ENCODE measurements at places on chromosomes 6 and 20.

GRCh38 chr6:127475823-127476176, 16.6 kb upstream of the KIAA0408 start:
- no peak for DNase-seq

GRCh38 chr20:59628171-59628570, 23.8 kb downstream of the PHACTR3 start:
- no peak for DNase-seq

GRCh38 chr6:82906951-82907350, 158.7 kb downstream of the UBE3D start:
- DNase-seq = no peak

DNA sequence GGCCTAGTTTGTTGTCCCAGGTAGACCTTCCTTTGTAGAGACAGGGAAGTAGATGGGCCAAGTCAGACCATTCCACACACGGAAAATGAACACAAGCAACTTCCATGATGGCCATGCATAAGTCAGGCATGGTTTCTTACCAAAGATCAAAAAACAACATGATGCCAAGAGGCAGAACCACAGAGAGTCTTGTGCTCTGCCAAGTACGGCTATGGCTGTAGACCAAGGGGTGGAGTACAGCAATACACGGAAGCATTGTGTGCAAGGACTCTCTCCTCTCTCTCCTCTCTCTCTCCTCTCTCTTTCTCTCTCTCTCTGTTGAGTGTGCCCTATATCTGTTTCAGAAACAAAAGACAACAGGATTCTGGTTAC, 4.8 kb upstream of the DUSP22 start:
- DNase-seq = no peak

DNA sequence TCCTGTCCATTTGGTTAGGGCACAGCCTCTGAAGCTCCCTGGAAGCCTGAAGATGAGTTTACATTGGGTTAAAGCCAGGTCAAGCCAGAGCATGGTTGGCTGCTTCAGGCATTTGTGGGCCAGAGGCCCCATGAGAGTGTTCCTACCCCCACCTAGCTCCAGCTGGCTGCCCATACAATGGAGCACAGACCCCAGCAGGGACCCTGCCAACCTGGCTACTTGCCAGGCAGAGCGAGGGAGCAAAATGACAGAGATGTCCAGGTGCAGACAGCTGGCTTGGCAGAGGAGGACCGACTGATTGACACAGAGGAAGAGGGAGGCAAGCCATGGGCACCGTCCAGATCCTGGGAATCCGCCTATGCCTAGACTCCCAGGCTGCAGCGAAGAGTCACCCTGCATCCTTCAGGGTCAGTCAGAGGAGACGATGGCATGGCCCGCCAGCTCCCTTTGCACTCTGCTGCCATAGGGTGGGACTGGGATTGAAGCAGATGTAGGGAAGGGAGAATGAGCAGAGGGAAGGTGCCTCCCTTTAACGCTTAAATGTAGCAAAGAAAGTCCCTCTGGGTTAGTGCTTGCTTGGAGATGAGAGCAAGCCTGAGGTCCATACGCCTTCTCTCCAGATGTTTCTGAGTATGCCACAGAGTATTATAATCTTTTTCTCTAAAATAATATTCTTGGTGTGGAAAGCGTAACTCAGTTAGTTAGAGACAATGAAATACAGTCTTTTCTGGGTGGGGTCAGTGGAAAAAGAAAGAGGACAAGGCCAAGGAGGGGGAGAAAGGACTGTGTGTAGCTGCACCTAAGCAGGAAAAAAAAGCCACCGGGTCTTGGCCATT, 77.6 kb upstream of the FYN start:
- no peak for DNase-seq

DNA sequence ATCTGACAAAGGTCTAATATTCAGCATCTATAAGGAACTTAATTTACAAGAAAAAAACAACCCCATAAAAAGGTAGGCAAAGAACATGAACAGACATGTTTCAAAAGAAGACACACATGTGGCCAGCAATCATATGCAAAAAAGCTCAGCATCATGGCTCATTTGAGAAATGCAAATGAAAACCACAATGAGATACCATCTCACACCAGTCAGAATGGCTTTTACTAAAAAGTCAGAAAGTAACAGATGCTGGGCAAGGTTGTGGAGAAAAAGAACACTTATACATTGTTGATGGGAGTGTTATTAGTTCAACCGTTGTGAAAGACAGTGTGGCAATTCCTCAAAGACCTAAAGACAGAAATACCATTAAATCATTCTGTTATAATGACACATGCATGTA, 289.9 kb upstream of the MMS22L start:
- no peak for DNase-seq

DNA sequence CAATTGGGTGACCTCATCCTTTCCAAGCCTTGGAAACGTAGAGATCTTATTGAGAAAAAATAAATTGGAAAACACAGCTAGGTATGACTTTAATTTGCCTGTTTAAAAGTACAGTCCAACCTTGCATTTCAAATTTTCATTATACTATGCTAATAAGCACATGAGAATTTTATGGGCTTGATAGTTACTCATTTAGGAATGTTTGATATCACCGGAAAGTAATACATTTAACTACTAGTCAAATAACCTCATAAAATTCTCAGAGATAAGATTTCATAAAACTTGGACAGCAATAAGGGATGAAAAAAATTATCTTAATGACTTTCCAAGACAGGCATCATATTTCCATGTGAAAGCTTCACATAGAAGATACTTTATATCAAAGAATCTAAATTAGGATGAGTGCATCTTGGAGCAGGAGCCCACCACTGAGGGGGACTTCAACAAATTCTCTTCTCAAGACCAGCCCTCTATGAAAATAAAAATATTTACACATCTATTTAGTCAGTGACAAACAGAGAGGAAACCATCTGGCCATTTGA, 236.3 kb downstream of the EPHA7 start:
- no peak for DNase-seq

DNA sequence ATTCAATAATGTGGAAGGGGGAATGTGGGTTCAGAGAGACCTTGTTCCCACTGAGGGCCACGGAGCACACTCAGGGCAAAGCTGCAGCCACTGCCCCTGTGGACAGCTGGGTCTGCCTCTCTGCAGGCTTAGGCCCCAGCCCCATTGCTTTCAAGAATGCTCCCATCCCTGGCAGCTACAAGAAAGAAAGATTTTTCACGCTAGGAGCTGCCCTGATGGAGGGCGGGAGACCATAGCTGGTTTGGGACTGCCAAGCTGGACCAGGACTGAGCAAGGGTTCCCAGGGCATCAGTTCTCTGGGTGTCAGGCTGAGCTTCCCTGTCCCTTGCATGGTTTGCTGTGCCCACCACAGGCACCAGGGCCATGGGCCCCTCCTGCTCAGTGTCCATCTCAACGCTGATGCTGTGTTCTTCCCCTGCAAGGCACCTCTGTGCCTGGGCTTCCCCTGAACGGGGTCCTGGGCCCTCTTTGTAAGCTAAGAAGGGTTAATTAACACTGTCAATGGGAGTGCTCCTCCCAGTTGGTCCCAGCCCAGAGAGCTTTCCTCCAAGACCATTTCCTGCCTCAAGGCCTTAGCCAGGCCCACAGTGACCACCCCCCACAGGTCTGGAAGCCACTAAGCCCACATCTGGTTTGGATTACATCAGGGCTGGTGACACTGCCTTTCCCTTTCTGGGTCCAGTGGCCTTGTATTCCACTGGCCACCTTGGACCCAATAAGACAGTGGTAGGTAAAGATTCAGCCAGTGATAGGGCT, 8.4 kb downstream of the FOXS1 start:
- DNase-seq = no peak

DNA sequence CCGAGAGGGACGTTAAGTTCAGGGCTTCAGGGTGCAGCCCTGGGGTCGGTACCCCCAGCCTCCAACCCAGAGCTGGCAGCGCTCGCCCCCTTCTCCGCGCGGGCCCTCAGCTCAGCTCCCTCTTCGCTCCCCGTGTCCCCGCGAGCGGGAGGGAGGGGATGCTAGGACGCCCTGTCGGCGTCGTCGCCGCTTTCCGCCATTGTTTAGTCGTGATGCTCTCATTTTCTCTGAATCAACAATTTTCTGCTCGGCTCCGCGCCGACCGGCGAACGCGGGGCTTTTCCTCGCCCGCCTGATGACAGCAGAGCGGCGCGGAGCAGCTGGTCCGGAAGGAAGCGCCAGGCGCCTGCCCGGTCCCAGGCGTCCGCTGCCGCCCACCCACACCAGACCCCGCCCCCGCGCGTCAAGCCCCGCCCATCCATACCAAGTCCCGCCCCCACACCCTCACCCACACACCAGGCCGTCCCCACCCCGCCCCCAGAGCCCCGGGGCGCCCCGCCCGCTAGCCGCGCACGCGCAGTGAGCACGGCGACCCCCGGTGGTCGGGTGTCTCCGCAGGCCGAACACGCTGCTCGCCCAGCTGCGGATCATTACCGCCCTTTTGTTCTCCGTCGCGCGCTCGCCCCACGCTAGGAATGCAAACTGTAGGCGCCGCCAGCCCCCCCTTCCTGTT, 50.1 kb upstream of the SLC32A1 start:
- peak; percentile 47 for DNase-seq

DNA sequence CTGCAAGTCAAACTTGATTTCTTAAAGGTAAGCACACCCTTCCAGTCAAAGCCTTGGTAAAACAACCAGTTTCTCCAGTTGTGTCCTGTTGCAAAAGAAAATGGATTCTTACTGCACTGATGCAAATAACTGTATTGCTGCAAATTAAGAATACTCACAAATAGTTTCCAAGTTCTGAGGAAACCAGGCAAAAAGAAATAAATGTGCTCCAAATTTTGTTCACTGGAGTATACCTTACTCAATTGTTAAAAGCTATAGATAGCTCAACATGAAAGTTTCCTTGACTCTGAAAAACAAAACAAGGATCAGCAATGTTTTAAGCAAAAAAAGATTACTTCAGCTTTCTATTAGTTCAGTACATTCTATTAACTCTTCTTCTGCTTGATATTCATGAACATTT, 75.2 kb downstream of the SLC16A10 start:
- DNase-seq = no peak

- DNase-seq = no peak
Measured at GRCh38 chr6:71388856-71389527, 100.4 kb downstream of the OGFRL1 start.

DNA sequence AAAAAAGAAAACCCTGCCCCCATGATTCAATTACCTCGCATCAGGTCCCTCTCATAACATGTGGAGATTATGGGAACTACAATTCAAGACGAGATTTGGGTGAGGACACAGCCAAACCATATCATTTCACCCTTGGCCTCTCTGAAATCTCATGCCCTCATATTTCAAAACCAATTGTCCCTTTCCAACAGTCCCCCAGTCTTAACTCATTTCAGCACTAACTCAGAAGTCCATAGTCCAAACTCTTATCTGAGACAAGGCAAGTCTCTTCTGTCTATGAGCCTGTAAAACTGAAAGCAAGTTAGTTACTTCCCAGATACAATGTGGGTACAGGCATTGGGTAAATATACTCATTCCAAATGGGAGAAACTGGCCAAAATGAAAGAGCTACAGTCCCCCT, 536.1 kb downstream of the MEI4 start:
- no peak for DNase-seq
